ENCODE measurements at places on chromosomes 1 and 21. TPM values are rescaled to one million over a fixed set of nuclear protein-coding genes. Genes with fewer than 3 reads are reported as not detected.

- peak overlapping the region; percentile 36 for H3K4me3 ChIP-seq
- no peaks in the 10 kb centered on the region for H3K36me3 ChIP-seq
- no peak for DNase-seq
- H3K4me1 ChIP-seq, result peaks cover 24% of the 10 kb centered on the region
- peak overlapping the region; percentile 63 for H3K27ac ChIP-seq
Observed at GRCh38 chr21:31732597-31733550, 956 bp upstream of the SCAF4 start.

DNA sequence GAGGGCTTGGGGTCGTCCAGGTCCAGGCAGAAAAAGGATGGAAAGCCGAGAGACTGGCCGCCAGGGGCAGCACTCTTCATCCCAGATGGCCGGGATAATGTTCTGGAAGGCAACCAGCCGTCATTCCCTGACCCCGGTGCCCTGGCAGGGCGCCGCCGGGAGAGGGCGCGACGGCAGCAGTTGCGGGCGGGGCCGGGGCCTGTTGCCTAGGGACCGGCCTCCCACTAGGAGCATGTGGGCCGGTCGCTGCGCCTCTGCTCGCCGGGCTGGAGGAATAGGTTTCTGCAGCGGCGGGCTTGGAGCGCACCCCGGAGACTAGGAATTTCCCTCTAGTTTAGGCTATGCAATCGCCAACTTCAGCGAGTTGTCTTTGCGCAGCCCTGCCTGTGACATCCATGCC is 11.0 kb downstream of the DMRTB1 start:
- H3K27me3 ChIP-seq, result no peaks in the 10 kb centered on the region
- H3K4me1 ChIP-seq, result no peaks in the 10 kb centered on the region
- H3K4me3 ChIP-seq, result no peak overlapping the region
- H3K36me3 ChIP-seq, result no peaks in the 10 kb centered on the region
- no peak overlapping the region for H3K27ac ChIP-seq

The LZIC gene
- 28.0 TPM for polyA plus RNA-seq

The DAP3 gene
- polyA plus RNA-seq, result 117 TPM

DNA sequence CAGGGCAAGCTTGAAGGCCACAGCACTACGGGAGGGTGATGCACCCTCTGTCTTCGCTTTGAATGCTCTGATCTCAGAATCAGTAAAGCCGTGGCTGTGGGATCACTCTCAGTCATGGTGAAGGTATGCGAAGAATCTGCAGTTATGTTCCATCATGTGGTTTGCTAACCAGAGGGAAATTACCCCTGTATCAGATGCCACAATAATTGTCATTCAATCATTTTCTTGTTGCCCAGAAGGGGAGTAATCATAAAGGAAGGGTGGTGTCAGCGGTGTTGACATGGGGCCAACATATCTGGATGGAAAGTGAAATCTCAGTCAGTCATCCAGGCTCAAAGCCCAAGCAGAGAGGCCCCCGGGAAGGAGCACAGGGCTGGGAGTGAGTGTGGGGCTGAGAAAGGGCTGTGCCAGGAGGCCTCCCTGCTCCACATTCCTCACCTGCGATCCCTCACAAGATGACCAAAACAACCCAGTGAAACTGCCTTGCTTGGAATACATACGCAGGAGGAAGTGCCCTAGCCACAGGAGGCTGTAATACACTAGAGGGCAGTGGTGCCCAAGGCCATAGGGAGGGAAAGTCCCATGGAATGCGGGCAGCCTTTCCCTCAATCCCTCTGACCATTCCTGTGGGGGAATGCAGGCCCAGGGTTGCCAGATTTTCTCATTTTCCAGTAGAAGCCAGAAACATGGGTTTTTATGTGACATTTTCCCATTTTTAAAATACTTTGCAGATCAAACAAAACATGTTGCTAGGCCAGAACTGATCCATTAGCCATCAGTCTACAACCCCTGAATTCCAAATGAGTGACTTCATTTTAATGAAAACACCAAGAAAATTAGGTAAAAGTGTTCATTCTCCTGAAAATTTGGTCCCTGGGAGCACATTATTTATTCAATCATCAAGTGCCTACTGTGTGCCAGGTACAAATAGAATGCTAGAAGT is 95.7 kb upstream of the VANGL1 start:
- no peaks in the 10 kb centered on the region for H3K36me3 ChIP-seq
- no peak for DNase-seq
- no peaks in the 10 kb centered on the region for H3K4me1 ChIP-seq

GRCh38 chr1:196059210-196059609 is 549.0 kb downstream of the KCNT2 start:
- H3K27me3 ChIP-seq, result no peaks in the 10 kb centered on the region
- H3K4me1 ChIP-seq, result no peaks in the 10 kb centered on the region
- H3K36me3 ChIP-seq, result no peaks in the 10 kb centered on the region
- no peak overlapping the region for H3K27ac ChIP-seq
- H3K4me3 ChIP-seq, result no peak overlapping the region
- no peak for DNase-seq

DNA sequence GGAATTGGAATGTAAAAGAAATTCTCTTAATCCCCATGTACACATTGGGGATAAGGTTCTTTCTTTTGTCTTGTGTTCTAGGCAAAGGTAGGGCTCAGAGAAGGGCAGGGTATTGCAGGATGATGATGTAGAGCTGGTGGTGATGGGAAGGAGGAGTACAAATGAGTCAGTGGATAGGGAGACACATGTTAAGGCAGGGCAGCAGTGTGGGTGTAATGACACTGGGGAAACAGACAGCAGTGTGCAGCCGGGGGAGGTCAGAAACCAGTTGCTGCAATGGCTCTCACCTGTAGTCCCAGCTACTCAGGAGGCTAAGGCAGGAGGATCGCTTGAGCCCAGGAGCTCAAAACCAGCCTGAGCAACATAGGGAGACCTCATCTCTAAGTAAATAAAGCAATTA is 5.1 kb downstream of the NLRP3 start:
- H3K27me3 ChIP-seq, result no peaks in the 10 kb centered on the region
- H3K27ac ChIP-seq, result no peak overlapping the region
- H3K4me1 ChIP-seq, result peaks cover 5% of the 10 kb centered on the region
- DNase-seq, result no peak

- H3K27me3 ChIP-seq, result no peaks in the 10 kb centered on the region
- DNase-seq, result no peak
- H3K27ac ChIP-seq, result no peak overlapping the region
Observed at GRCh38 chr1:167294528-167294927, 73.8 kb downstream of the POU2F1 start.

DNA sequence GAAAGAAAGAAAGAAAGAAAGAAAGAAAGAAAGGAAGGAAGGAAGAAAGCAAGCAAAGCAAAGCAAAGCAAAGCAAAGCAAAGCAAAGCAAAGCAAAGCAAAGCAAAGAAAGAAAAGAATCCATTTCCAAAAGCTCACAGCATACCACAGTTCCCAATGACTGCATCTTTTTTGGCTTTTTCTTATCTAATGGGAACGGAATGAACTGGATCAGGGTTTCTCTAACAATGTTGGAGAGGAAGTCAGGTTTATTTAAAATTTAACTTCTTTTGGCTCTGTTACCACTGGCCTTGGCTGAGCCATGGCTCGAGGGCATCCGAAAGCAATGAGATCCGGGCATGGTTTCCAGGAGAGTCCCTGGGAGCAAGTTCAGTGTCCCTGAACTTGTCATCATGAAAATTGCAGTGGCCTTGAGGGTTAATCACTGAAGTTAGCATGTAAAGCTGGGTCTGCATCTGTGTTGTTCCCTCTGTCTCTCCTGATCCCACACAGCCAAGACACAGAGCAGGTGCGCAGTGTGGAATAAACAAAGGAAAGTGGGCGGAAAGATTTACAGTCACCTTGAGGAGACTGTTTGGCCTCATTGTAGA is 34.6 kb upstream of the CTPS1 start:
- no peaks in the 10 kb centered on the region for H3K27me3 ChIP-seq
- H3K4me3 ChIP-seq, result no peak overlapping the region
- no peaks in the 10 kb centered on the region for H3K4me1 ChIP-seq
- no peak for DNase-seq

The TCEA3 gene
- not detected for polyA plus RNA-seq

DNA sequence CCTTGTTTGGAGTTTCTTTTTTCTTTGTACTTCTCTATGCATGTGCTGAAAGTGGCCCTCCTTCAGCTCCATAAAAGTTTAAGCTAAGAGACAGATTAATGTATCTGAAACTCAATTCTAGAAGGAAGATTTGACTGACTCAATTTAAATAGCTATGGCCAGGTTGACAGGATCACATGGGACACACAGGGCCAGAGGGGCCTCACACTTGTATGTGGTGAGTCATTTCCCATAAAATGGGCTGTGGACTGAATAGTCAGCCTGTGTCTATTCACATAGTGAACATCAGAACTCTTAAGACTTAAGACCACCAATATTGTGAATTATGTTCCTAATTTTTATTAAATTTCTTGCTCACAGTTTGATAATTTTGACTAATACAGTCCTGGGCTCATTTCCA is 45.7 kb upstream of the DEPDC1 start:
- no peaks in the 10 kb centered on the region for H3K27me3 ChIP-seq
- H3K27ac ChIP-seq, result no peak overlapping the region
- no peaks in the 10 kb centered on the region for H3K36me3 ChIP-seq
- no peaks in the 10 kb centered on the region for H3K4me1 ChIP-seq

GRCh38 chr1:161045736-161046604 is at the start of gene USF1:
Gene USF1 (minus strand): TSS chr1:161045977. CDS start chr1:161043275, 2,702 bp downstream.
- peak within 1 kb of the TSS; percentile 90 for H3K4me3 ChIP-seq
- DNase-seq, result peak; percentile 92
- peak within 1 kb of the TSS; percentile 100 for H3K27ac ChIP-seq
- H3K4me1 ChIP-seq, result peaks cover 15% of the 10 kb centered on the region
